ENCODE measurements at places on chromosomes 7 and 10.

GRCh38 chr7:31850066-31850465 lies 163.1 kb downstream of the PPP1R17 start:
- DNase-seq = no peak

DNA sequence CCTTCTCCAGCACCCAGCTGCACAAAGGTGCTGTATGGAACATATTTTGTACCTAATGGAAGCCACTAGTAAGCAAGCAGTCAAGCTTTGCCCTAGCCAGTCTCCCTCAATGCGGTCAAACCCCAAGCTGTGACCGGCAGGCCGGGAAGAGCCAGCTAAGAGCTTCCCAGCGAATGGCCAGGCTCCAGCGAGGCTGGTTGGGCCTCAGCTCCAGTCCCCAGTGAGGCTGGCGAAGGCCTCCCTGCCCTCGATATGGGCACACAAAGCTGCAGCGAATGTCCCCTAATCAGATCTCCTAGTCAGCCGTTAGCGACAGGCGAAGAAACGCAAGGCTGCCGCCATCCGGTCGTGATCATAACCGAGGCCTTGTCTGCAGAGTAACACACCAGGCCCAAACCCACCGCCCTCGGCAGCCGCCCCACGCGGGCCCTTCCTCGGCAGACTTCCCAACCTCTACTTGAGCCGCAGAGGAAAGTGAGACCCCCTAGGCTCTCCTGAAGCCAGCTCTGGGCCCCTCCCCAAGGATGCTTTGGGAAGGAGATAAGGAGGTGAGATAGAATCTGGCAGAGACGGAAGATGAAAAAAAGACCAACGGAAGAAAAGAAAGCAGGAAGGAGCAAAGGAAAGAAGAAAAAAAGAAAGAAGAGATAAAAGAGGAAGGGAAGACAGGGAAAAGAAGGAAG lies 3.1 kb upstream of the HOXA9 start:
- peak; percentile 83 for DNase-seq

DNA sequence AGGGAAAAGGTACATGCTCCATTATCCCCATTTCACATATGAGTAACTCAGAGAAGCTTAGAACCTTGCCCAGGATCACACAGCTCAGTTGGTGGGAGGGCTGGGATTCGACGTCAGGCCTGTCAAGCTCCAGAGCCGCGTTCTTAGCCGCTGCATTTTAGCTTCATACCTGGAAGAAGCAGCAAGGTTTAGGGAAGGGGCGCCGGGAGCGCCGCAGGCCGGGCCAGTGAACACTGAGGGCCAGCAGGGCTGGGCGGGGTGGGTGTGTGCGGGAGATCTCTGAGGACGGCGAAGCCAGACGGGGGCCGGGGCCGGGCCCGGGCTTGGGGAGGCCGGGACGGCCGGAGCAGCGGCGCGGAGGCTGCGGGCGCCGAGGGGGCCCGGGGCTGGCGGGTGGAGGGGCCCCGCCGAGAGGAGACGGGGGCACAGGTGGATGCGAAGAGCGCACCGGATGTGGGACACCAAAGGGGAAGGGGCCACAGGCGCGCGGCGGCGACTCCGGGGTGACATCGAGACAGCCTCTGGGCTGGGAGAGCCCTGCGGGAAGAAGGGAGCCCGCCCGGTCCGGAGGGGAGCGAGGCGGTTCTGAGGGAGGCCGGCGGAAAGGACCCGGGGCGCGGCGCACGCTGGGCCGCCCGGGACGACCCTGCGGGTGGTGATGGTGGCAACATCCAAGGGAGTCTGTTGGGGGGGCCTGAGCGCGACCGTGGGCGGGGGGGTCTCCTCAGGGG lies 498 bp downstream of the NDST2 start:
- DNase-seq = peak; percentile 46

DNA sequence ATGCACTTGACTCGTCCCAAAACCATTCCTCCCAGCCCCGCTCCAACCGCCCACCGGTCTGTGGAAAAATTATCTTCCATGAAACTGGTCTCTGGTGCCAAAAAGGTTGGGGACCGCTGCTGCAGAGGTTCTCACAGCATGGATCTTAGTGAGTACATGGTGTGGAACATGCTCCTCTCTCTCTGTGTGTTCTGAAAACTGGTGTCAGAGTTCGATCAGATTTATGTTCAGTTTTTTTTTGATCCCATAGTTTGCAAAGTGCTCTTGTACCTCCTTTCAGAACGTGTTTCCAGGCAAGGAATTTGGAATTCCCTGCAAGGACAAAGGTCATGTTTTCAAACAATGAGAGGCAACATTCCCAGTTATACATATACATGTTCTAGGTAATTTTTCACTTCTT lies 61.2 kb upstream of the FAM171A1 start:
- DNase-seq = no peak

GRCh38 chr7:7323921-7324320 lies 141.6 kb downstream of the C1GALT1 start:
- no peak for DNase-seq

DNA sequence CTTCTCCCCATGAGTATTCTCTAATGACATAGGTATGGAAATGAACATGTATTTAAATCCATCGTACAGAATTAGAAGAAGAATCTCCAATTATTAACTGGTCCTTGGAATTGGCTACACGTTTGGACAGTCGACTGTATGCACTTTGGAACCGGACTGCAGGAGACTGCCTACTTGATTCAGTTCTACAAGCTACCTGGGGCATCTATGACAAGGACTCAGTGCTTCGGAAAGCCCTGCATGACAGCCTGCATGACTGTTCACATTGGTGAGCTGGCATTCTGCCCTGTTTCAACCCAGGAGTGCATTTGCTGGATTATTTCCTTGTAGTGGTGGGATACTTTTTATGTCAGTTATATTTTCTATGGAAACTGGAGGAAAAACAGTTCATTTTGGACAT lies 32.2 kb downstream of the ZRANB1 start:
- no peak for DNase-seq

GRCh38 chr10:31962826-31963588 lies 34.4 kb upstream of the ARHGAP12 start:
- DNase-seq = no peak

- no peak for DNase-seq
These were observed 16.0 kb downstream of the ADCYAP1R1 start for GRCh38 chr7:31068006-31068675.

DNA sequence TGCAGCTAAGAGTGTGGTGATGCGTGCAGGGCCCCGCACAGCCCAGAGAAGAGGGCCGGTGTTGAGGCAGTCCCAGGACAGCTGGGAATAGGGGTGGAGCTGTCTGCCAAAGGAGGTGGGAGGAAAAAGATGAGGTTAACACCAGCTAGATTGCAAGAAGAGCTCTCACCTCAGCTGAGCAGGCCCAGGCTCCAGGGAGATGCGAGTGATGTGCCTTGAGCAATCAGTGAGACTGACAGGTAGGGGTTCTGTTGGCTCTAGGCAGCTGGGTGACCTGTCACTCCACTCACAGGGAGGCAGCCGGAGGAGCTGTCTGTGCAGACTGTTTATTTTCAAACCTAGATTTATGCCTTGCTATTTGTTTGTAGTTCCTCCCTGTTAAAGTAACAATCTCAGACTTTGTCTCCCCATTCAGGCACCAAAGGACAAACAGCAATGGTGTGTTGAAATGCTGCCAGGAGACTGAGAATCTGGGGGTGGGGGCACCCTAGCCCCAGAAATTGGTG lies 205.1 kb upstream of the CXCL12 start:
- no peak for DNase-seq

- no peak for DNase-seq
These were observed 73.6 kb downstream of the ATXN7L1 start for GRCh38 chr7:105802604-105803428.

DNA sequence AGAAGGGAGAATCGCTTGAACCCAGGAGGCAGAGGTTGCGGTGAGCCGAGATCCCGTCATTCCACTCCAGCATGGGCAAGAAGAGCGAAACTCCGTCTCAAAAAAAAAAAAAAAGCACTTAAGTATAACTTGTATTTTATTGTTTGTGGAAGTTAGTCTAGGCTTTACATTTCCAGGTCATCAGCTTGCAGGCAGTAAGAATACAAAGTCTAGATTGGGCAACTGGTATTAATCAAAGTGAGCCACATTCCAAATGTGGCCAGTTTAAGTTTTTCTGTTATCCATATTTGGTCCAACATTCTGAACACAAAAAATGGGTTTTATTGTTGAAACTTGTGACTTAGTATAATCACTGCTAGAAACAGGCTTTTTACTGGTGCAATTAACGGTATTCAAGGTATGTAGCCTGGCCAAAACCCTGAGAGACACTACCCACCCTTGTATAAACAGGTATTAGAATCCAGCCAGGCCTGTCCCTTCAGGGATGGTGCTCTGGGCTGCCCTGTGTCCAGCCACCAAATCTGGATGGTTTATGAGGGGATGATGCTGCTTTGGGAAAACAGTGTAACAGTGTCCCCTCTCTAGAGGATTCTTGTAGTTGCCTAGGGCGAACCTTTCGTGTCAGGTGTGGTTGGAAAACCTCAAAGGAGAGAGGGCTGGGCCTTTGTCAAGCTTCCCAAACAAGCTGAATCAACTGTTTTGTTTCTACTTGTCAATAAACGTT lies 122.1 kb upstream of the EFCAB10 start:
- no peak for DNase-seq

DNA sequence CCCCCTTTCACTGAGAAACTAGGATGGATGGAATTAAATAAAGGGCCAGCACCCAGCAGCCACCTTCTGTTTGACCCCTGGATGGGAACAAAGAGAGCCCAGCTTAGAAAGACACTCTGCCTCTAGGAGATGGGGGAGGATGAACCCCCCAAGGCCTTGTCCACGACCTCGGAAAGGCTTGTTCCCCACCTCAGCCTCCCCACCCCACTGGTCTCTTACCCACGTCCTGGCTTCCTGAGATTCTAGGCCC lies 9.7 kb downstream of the ITPRIP start:
- DNase-seq = no peak

- no peak for DNase-seq
These were observed 28.1 kb downstream of the LRRC72 start for GRCh38 chr7:16554518-16555236.

DNA sequence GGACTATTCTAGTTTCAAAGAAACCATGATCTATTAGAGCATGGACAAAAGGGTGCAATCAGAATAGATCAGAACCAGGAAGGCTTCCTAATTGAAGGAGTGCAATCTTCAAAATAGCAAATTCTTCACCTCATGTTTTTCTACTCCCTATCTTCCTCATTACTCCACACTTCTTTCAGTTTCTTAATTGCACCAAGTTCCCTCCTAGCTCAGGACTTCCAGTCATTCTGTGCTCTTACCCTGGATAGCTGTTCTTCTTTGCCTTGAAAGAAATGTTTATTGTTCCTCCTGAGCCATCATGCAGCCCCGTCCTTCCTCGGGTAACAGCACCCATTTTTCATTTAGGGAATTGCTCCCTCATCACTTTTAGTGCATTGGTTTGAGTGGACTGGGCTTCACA lies 23.1 kb downstream of the TRPV5 start:
- DNase-seq = no peak

DNA sequence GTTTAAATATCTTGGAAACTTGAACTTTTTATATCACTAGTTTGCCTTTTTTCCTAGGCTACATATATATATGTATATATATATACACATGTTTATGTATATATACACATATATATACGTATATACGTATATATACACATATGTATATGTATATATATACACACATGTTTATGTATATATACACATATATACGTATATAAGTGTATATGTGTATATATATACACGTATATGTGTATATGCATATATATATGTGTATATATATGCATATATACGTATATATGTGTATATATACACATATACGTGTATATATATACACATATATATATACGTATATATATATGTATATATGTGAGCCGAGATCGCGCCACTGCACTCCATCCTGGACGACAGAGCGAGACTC lies 10.1 kb downstream of the OGDH start:
- DNase-seq = no peak

- no peak for DNase-seq
These were observed 7.3 kb upstream of the SNX13 start for GRCh38 chr7:17947620-17948019.

GRCh38 chr10:113491967-113492565 lies 60.8 kb upstream of the HABP2 start:
- DNase-seq = peak; percentile 48

DNA sequence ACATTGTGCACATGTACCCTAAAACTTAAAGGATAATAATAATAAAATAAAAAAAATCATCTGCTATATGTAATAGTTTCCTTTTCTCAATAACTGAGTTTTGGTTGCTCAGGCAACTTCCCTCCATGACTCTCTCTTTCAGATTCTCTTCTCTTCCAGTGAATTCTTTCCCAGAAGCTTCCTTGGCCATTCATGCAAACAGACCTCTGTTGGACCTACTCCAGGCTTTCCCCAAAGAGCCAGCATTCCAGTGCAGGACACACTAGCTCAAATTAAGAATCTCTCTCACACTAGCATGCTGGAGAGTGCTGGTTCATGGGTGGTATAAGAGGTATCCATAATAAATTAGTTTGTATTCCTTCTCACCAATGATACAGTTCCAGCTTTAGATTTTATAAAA lies 31.0 kb upstream of the ZEB1 start:
- DNase-seq = no peak

DNA sequence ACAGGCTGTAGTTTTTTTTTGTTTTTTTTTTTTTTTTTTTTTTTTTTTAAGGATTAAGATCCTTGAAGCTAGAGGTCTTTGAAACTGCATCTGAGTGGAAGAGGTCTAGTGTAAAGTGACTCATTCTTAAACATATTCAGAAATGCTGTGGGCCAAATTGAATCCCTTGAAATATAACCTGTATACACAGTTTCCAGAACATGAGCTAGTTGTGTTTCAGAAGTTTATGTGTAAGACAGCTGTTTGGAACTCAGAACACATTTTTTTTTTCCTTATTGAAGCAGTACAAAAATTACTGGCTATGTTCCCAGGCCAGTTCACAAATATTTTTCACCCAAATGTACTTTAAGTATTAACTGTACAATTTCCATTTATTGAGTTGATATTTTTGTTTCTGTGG lies 67.9 kb downstream of the PPP1R9A start:
- no peak for DNase-seq

DNA sequence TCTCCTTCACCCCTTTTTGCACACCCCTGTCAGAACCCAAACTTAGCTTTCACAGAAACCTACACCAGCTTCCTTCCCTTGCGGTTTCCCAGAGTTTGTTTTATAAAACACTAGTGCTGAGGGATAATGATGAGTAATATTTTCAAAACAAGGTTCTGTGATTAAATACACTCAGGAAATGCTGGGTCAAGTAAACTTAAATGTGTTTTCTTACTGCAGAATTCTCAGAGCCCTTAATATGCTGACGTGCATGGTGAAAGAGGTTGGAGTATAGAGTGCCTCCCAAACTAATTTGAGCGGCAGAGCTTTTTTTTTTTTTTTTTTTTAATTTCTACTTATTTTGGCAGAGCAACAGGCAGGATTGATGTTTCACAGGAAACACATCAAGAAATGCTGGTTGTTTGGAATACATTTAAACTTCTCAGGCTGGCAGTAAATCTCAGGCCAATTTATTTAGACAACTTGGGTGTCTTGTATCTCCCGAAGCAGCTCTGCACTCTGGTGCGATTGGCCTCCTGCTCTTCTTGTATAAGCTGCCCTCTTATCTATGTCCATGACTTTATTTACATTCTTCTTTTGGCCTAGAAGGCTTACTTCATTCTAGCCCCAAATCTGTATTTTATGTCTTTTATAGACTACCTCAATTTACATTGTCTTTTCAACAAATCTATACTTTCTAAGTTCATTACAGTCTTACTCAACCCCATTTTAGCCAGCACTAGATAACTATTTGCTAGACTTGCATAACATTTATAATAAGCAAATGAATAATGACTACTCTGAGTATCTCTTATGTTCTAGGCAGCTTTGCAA lies 165.4 kb downstream of the BMPER start:
- no peak for DNase-seq
